G401 (cell line): ENCODE measurements at places on chromosomes 3 and 15. TPM values are rescaled to one million over a fixed set of nuclear protein-coding genes. Genes with fewer than 3 reads are reported as not detected.

ASB14 gene
- not detected in 2 replicates for total RNA-seq

SLC27A2 gene
- total RNA-seq: 0.06 TPM in 1 of 2 replicates, not detected in the other

CLRN1 gene
- not detected in 2 replicates for total RNA-seq

PPM1L gene
- under 0.01 TPM in 1 of 2 replicates, not detected in the other for total RNA-seq

SPATA12 gene
- total RNA-seq: not detected in 2 replicates

HTR3E gene
- total RNA-seq: not detected in 2 replicates

TGM5 gene
- total RNA-seq: not detected in 2 replicates

DNA sequence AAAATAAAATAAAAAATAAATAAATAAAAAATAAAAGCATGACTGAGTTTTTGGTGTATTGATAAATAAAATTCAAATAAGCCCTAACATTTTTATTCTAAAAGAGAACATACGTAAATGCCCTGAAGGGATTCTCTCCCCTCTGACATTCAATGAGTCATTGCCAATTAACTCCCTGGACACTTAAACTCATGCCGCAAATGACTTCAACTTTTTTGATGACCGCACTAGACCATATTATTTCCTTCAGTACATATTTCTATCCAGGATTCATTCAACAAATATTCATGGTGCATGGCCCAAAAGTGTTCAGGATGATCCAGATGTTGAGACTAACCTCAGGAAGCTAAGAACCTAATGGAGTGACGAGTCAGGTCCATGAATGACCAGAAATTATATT is 195.9 kb upstream of the LRRN1 start:
- no peak for DNase-seq

DNA sequence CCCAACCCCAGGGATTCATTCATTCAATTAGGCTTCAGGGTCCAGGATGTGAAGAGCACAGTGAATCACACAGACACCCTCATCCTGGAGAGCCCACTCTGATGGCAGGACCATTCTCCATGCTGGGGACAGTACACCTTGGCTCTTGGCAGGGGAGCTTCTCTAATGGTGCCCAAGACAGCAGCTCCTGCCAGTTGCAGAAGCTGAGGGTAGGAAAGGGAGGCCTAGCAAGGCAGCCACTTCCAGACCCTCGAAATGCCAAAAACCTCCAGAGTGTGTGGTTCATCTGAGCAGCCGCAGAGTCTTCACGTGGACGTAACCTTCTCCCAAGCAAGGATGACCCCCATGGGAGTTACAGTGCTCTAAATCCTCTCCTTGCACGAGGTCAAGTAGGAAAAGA is 186.2 kb downstream of the XXYLT1 start:
- DNase-seq: no peak

- DNase-seq: no peak
These were observed at the start of gene ALDH1A2 for GRCh38 chr15:58065445-58066041. ALDH1A2 (minus strand) TSS chr15:58065711; CDS start chr15:58065650, 61 bp downstream.

DNA sequence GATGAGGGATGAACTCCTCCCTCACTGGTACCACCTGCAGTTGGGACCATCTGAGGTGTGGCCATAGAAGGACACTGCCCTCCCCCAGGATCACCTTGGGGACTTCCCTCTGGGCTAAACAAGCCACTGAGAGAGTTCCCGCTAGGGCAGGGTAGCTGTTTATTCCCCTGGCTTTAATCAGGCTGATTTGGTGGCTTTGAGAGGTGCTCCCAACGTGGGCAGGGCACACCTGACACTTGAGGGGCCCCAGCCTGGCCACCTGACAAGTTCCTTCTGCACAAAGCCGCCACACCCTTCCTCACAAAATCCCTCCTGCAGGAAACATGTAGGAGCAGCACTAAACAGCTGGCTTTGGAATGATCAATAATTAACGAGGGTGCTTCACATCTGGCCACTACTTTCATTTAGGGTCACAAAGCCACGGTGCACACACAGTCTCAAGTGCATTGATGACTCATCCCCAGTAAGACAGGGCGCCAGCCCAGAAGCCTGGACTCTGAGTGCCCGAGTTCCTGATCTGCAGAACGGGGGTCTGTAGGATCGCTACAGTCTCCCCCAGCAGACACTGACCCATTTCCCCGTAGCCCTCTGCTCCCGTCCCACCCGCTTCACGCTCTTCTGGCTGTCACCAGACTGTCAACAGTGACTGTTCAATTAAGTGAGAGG is 75.1 kb downstream of the ATP10A start:
- no peak for DNase-seq

DNA sequence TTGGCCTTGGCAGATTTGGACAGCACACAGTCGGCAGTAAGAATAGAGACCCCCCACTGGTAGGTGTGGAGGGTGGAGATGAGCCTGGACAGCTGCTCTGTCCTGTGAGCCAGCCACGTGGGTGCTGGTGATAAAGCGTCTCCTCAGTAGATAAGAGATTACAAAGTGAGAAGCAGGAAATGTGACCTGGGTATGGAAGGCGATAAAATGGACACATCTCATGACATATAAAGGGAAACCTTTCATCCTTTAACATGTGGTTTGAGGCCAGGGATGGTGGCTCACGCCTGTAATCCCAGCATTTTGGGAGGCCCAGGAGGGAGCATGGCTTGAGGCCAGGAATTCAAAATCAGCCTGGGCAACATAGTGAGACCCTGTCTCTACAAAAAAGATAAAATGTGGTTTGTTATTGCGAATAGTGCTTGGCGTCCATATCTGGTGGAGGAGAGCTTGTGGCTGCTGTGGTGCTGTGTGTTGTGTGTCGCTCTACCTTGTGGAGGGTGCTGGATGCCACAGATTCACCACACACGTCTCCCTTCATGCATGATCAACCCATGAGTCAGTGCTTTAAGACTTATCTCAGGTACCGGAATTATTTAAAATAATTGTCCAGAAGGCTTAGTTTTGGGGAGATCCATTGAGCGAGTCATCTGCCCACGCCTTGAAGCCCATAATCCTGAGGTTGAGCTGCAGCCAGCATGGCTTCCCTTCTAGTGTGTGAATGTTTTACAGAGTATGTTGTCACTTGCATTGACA is 157.0 kb downstream of the GABRG3 start:
- DNase-seq: no peak

DNA sequence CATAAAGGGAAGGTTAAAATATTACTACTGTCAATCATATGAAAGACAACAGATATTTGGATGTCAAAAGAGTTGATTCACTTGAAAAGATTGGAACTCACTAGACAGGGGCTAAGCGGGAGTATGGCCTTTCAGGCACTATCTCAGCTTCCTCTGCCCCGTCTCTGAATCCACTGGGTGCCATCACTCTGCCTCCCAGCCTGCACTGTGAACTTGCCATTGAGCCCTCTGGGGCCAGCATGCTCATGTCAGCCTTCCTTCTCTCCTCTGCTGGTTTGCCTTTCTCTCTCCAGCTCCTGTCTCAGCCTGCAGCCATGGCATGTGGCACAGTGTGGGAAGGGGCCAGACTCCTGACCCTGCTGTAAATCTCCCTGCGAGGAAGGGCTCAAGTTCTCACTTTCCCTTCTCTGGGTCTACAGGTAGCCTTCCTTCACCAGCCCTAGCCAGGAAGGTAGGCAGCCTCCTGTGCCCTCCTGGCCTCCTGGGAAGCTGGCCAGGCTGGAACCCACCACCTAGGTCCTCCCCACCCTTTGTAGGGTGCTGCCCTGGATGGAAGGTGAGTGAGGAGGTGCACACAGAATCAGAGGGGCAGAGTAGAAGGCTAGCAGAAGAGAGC is 54.0 kb upstream of the SLCO2A1 start:
- no peak for DNase-seq

DNA sequence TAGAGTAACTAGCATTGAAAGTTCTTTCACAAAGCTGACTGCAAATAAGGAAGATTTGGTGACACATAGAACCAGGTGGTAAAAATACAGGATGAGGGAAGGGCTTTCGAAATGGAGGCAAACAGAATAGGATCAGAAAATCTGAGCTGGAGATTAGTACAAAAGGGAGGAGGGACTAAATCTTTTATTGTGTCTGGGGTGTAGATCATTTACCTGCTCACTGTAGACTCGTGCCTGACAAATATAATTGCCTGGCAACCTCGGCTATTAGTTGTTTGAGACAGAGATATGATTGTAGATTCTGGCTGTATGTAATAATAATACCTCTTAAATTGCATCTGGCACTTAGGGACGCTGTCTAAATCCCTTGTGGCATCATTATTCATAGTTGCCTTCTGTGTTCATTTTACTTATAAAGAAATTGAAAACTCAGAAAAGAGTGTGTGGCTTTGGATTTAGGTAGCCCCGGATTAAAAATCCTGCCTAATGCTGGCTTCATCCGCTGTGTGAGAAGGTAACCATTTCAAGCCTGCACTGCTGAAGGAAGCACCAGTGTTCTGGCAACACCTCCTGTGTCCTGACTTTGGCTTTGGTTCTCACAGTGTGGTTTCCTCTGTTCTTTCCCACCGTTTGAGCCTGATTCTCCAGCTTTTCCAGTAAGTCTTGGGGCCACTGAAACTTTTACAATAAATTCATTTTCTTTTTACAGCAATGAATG is 25.0 kb upstream of the GPR160 start:
- no peak for DNase-seq

DNA sequence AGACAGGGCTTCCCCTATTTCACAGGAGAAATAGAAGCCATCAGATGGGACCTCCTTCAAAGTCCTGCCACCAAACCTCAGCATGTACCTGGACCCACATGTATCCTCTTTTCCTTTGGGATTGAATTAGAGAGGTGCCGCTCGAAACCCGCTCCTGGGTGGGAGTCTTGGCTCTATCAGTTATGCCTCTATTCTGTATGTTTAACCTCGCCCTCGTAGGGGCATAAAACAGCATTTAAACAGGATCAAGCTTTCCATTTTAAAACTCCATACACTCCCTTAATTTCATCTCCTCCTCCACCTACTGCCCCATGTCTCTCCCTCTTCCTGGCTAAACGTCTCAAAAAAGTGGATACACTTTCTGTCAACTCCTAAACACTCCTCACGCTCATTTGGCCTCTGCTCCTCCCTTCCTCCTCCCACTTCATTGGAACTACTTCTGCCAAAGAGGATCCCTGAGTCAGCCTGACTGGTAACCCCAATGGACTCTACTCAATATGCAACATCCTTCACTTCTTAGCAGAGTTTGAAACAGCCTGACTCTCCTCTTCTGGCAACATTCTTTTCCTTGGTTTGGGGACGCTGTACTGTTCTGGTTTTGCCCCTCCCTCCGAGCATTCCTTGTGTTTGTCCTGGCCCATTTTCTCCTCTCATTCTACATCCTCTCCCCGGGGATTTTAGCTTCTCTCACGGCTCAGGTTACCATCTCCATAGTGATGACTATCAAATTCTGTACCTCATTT is 23.0 kb upstream of the MUC20 start:
- DNase-seq: peak; percentile 53

DNA sequence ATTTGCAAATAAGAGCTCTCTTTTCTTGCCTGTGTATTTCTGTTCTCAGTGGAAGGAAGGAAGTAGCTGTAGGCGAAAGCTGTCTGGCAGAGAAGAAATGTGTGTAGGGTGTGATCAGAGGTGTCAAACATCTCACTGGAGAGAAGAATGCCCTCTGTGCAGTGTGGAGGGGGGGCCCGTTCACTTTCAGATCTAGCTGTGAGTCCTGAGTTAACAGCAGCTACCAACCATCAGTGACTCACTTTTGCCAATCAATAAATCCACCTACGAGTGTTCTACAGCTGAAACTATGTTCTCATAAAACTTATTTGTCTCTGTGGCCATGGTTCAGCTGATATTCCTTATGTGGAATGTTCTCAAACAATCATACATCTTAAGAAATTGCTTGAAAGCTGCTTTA is 103.7 kb downstream of the FRMD4B start:
- DNase-seq: no peak

GRCh38 chr3:196528639-196529233 is 13.6 kb upstream of the SMCO1 start:
- peak; percentile 17 for DNase-seq

DNA sequence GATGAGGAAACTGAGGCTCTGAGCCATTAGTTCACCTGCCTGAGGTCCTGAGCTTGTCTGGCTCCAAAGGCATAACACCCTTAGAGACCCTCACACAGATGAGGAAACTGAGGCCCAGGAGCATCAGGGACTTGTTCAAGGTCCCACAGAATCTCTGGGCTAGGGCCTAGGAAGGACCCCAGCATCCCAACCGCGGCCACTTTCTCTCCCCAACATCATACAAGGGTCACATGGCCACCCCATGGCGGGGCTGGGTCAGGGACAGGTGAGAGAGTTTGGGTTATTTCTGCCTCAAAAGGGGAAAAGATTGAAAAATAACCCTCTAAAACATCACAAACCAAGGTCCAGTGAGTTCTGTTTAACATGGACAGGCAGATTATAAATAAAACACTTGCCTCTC is 6.7 kb downstream of the LINGO1 start:
- no peak for DNase-seq
